ENCODE measurements at places on chromosomes 4 and X. TPM values are rescaled to one million over a fixed set of nuclear protein-coding genes. Genes with fewer than 3 reads are reported as not detected.

DNA sequence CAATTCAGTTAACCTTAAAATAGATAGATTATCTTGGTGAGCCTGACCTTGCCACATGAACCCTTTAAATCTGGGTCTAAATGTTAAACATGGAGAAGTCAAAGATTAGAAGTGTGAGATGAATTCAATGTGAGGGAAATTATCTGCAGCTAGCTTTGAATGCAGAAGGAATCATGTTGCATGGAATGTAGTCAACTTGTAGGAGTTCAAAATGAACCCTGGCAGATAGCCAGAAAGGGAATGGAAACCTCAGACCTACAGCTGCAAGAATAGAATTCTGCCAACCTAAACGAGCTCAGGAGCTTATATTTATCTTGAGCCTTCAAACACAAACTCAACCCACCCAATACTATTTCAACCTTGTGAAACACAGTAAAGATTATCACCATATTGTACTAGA, 632.5 kb downstream of the KCTD8 start:
- DNase-seq = no peak

GRCh38 chr4:70815370-70815769, 24.3 kb downstream of the GRSF1 start:
- DNase-seq = no peak

Gene SPIN4
- total RNA-seq = 3.6 TPM

Gene C1QTNF7
- 0.28 TPM for total RNA-seq

- DNase-seq = peak; percentile 40
Measured at GRCh38 chr4:48109413-48110263, 24.4 kb downstream of the TXK start.

Gene FAM120C
- 3.6 TPM for total RNA-seq

Gene RGN
- total RNA-seq = 0.18 TPM

DNA sequence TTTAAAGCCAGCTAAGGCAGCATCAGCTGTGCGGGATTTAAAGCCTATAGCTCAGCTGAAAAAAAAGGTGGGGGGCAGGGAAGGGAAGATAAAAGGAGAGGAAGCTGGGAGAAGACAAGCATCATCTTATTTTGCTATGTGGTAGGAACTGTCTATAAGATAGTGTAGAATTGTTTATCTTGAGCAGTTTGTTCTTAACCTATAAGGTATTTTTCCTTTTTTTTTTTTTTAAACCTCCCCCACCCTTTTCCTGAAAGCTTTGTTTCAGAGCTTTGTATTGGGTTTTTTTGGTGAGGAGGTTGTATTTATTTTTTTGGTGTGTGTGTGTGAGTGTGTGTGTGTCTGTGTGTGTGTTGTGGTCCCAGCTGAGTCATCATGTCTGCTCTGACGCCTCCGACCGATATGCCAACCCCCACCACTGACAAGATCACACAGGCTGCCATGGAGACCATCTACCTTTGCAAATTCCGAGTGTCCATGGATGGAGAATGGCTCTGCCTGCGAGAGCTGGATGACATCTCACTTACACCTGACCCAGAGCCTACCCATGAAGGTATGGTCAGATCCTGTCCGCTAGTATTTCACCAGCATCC, 531 bp downstream of the RUFY3 start:
- peak; percentile 83 for DNase-seq

- no peak for DNase-seq
Measured at GRCh38 chr4:103021120-103021519, 1.6 kb upstream of the SLC9B1 start.
